Activated naive CD4-positive, alpha-beta T cell treated with anti-CD3 and anti-CD28 coated beads for 36 hours (primary cell): ENCODE measurements at places on chromosomes 11 and 22. TPM values are rescaled to one million over a fixed set of nuclear protein-coding genes. Genes with fewer than 3 reads are reported as not detected.

Gene TSGA10IP
- not detected for total RNA-seq

Gene KDM4D
- total RNA-seq = 2.1 TPM

GRCh38 chr11:128565881-128566280 lies 21.5 kb downstream of the ETS1 start:
- no peak for DNase-seq

Gene MPPED1
- total RNA-seq = not detected

DNA sequence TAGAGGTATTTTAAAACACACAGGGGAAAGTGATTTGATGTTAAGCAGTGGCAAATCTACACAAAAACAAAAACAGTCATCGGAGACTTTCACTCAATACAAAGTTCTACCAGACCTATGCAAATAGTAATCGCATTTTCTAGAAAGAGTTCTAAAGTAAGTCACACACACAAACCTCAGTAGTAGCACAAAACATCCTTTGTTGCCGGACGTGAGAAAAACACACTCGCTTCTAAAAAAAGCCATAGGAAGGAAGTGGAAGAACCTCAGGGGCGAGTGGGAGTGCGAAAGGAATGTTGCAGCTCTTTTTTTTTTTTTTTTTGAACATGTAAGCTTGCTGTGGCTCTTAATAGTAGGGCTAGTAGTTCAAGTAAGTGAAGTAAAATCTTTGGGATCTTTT lies 88.9 kb downstream of the MAML2 start:
- DNase-seq = peak; percentile 49

Gene ZP1
- total RNA-seq = not detected

DNA sequence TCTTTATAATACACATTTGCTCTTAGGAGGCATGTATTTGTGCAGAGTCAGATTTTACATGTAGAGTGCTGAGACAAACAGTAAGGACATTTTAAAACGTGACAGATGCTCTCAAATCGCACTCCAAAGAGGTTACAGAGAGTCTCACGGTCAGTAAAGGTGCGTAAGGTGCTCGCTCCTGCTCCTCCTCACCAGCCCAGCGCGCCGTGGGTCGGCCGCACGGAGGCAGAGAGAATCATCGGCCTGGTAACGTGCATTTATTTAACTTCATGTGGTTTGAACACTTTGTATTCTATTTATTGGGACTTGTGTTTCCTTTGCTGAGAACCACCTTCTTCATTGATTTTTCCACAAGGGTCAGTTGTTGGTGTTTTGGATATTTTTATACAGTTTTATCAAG lies 900.1 kb downstream of the BRD1 start:
- no peak for DNase-seq

Gene OTOG
- not detected for total RNA-seq

DNA sequence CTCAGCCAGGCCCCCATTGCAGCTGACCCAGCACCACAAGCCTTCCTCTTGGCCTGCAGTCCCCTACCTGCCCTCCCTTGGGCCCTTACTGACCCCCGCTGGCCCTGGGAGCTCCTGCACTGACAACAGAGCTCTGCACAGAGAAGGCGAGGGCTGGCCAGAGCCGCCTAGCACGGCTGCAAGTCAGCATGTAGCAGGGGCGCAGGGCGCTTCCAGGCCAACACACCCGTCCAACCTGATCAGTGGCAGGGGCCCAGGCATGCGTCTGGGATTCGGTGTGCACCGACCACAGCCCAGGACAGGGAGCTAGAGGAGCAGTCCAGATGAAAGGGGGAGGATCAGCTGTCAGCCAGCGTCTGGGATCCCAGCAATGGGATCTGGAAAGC lies 7.6 kb downstream of the WNT7B start:
- no peak for DNase-seq
